ENCODE measurements at places on chromosomes 2 and 18.

DNA sequence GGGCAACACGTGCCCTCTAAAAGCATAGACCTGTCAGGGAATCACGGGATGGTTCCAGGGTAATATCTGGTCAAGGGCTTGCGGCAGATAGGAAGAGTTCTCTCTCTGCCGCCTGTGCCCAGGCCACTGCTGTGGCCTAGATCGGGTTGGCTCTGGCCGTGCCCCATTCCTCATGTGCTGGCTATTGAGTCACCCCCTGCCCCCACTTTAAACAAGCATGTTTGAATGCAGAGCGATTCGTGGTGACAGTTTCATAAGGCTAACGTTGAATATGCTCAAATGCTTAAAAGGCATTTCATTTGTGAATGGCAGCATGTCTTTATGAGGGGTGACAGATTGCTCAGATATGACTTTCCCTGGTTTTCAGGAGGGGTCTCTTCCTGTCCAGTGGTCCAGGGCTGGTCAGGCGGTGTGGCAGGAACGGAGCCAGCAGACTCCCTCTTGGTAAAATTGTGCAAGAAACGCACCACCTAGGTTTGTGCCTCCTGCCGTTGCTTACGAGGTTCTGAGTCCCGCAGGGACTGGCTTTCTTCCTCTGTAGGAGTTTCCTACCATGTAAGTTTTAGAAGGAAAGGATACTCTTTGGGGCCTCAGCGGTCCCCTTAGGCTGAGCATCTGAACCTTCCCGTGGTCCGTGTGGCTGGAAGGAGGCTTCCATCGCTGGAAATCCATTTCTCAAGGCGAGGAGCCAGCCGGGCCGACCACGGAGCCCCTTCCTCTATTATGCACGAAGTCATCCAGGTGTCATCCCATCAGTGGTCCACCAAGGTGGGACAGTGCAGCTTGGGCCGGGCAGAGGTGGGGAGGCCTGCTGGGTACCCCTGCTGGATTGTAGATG, 50.2 kb downstream of the AGAP1 start:
- DNase-seq: no peak

GRCh38 chr2:241896746-241897201, 27.2 kb downstream of the RTP5 start:
- no peak for DNase-seq

- DNase-seq: no peak
Measured at GRCh38 chr2:60551240-60552077, 2.0 kb downstream of the BCL11A start.

- DNase-seq: no peak
Measured at GRCh38 chr18:79528846-79529245, 133.1 kb downstream of the NFATC1 start.

DNA sequence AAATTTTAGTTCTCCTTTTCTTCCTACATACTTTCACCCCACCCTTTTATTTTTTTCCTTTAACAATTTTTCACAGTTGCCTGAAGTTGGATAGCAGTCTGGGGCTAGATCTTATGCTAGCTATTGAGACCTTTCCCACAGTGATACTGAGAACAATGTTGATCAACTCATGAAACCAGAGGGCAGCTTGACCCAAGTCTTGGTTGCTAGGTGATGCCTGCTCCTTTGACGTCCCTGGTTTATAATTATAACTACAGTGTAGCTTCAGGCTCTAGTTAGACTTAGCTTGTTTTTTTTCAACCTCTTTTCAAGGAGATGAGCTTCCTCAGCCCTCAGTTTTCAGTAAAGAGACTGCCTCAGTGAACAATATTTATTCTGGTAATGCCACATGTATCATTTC, 648.5 kb downstream of the IRS1 start:
- no peak for DNase-seq

DNA sequence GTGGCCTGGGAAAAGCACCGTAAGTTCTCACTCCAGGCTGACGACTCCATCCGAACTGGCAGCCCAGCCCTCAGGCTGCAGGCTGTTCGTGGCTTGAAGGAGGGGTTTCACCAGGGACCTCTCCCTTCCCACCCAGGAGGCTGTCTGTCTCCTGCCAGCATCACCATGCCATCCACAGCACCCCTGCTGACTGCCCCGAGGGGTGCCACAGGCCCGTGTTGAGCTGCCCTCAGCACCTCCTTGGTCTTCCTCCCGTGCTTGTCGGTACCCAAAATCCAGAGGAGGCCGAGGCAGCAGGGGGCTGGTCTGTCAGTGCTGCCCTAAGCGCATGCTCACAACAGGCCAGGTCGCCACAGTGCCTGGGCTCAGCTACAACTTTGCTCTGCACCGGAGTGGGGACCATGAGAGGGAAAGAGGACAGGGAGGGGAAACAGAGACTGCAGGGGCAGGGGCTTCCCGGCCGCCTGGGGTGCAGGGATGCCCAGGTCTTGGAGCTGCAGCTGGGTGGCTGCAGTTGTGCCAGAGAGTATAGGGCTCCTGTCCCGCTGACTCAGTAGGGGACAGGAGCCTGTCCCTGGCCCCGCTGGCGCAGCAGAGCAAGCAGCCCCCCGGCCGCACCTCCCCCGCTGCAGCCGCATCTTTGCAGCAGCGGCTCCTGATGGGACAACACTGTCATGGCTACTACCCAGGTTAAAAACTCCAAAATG, 963.7 kb upstream of the CRIM1 start:
- no peak for DNase-seq

DNA sequence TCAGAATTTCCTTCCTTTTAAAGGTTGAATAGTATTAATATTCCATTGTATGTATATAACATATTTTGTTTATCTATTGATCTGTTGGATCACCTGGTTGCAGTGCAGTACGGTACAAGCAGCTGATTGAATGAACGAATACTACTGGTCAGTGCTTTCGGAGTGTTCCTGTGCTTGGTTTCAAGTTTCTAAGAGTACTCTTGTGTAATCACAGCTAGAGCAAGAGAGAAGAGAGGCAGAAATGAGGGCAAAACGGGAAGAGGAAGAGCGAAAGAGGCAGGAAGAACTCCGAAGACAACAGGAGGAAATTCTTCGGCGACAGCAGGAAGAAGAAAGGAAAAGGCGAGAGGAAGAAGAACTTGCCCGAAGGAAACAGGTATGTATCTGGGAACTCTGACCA, 40.3 kb upstream of the KCNJ13 start:
- DNase-seq: no peak

Measured in stimulated activated CD8-positive, alpha-beta memory T cell treated with anti-CD3 and anti-CD28 coated beads, Interleukin-15, amount 100 ng/mL, for 4 hours (primary cell).